Activated naive CD4-positive, alpha-beta T cell treated with anti-CD3 and anti-CD28 coated beads, Interleukin-2, amount 50 U/mL, for 72 hours (primary cell): ENCODE measurements at places on chromosomes 3 and 15.

- no peak for DNase-seq
Observed at GRCh38 chr3:43523454-43524053, 98.3 kb downstream of the ANO10 start.

DNA sequence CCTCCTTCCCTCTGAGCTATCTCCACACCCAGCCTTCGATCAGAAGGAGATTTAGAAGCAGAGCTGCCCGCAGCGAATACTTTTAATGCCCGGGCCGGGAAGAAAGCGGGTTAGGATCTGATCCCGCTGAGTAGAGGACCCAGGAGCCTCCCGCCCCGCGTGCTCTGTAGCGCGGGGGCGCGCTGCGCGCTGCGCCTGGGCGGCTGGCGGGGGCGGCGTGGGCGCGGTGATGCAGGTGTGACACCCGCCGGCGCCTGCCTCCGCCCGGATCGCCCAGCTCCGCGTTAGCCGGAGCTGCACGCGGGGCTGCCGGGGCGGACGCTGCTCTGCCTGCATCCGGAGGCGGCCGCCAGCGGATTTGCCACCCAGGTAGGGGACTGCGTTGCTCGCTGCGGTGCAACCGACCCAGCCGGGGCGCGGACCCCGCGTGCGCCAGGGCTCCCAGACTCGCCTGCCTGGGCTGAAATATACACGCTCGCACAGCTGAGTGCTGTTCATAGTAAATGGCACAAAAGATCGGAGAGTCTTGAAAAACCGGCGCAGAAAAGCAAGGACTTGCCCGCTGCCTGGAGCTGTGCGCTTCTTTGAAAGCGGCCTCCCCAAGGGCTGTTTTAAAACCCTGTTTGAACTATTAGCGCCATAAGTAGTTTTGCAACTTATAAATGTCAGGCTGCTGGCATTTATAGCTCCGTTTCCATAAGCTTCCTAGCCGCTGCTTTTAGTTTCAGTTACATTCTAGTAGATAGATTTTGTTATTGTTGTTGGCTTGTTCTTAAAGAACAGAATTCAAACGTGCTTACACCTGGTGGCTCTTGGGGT is at the start of gene SV2B:
SV2B (plus strand) TSS at position 263 of the 819 bp plus-strand sequence. CDS start 126,007 bp downstream, outside the sequence.
- no peak for DNase-seq

GRCh38 chr15:73284090-73284716 is 84.6 kb downstream of the HCN4 start:
- no peak for DNase-seq

DNA sequence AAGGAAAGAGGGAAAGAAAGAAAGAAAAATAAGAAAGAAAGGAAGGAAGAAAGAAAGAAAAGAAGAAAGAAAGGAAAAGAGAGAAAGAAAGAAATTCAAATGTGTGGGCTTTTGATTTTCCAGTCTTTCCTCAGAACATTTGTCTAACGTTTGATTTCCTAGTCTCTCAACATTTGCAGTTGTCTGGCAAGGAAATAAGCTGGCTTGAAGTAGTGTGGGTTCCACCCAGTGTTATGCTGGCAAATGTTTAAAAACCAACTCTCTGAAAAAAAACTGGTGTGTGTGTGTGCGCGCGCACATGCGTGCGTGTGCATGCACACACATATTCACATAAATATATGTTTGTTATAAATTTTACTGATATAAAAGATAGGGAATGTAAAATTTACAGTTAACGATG is 54.6 kb upstream of the C3orf49 start:
- no peak for DNase-seq

GRCh38 chr3:67461667-67462142 is 192.7 kb downstream of the SUCLG2 start:
- DNase-seq, result no peak

DNA sequence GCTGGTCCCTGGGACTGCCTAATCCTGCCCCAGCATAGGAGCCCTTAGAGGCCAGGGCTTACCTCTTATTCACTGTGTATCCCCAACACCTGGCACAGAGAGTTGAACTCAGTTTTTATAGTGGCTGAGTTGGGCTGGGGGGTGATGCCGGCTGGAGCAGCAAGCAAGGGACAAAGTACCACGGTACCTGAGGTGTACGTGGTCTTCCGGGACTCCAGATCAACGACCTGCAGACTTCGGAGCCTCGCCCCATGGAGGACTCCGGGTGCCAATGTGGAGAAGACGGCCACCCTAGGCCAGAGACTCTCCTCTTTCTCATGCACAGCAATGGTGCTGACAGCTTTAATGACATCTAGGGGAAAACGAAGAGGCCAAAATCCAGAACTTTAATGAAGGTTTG is 8.1 kb downstream of the WDR73 start:
- DNase-seq, result no peak

DNA sequence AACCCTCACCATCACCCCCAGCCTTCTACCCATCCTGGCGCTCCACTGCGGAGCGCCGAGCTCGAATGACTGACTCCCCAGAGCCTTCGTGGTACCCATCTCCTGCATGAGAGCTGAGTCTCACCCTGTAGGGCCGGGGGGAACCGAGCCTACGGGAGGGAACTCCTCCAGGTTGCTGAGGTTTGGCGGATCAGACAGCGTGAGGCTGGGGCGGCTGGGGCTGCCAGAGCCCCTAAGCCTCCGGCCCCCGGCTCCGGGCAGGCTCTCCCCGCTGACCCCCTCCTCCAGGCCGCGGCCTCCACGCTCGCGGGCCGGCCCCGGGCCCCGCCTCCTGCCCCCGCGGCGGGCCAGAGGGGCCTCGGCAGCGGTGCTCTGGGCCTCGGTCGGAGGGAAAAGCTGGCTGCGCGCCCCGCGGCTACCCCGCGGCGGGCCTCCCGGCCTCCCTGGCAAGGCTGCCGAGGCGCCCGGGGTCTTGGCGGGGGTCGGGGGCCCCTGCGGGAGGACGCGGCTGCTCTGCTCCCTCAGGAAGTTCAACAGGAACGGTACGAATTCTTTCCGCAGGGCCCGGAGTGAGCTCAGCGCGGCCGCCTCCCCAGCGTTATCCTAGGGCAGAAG is 643 bp downstream of the CDAN1 start:
- peak; percentile 23 for DNase-seq
